Kidney tubule cell (primary cell): ENCODE measurements at places on chromosomes 12 and 14.

DNA sequence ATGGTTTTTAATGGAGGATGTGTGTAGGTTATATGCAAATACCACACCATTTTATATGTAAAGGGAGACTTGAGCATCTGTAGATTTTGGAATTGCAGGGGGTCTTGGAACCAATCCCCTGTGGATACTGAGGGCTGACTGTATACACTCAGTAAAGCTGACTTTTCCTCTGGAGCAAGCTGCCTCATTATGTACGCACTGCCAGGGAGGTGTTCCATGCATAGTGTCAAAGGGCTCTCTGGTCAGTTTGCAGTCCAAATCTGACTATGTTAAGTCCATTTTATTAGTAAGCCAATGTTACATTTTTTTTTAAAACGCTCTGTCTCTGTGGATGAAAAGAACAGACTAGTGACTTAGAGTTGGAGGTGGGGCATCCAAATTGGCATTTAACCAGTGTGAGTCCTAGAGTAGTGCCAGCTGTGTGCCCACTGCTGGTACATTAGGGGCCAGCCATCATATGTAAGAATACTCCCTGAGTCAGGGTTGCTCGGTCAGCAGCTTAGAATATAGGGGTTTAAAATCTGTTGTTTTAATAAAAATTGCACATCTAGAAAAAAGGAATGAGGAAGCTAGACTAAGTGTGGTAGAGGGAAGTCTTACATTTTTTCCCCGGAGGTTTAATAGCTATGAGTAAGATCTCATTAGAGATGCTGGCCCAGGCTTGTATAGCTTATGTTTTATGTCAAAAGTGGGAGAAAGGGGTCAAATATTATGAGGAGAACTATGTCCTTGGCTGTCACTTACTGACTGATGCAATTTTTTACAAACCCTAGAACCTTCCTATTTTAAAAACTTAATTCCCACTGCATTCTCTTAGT lies 87.0 kb downstream of the TESC start:
- DNase-seq: peak; percentile 51

GRCh38 chr12:13383379-13383778 lies 186.9 kb downstream of the EMP1 start:
- peak; percentile 33 for DNase-seq

- DNase-seq: peak; percentile 57
Observed at GRCh38 chr14:103522649-103523574, at the start of gene CKB. TSS of gene CKB (minus strand) at chr14:103522830. CDS start at chr14:103522493, 337 bp downstream.

GRCh38 chr12:112422531-112422930 lies 3.8 kb downstream of the PTPN11 start:
- no peak for DNase-seq

GRCh38 chr12:104504146-104504545 lies 47.4 kb downstream of the CHST11 start:
- DNase-seq: peak; percentile 13

DNA sequence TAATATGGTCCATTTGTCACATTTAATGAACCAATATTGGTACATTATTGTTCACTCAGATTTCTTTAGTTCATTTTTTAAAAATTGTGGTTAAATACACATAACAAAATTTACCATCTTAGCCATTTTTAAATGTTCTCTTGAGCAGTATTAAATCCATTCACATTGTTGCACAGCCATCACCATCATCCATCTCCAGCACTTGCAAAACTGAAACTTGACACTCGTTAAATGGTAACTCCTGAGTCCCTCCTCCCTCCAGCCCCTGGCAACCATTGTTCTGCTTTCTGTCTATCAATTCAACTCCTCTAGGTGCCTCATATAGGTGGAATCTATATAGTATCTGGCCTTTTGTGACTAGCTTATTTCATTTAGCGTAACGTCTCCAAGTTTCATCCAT lies 86.4 kb downstream of the ACACB start:
- DNase-seq: no peak

DNA sequence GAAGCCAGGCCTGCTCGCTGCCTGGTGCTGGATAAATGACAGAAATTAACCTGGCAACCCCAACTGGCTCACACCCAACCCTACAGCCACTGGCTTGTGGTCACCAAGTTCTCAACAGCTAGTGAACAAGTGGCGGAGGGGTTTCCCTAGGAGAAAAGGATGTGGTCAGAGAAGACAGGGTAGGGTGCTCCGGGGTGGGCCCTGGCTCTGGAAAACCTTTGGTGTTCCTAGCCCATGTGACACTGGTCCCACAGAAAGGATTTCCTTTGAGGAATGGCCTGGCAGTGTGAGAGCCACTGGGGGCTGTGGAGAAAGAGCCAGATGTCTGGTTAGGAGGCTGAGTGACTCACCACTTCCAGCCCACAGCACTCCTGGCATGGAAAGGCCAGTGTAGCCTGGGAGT lies 8.7 kb downstream of the SYNE3 start:
- peak; percentile 83 for DNase-seq

GRCh38 chr12:123180171-123180570 lies 29.3 kb upstream of the PITPNM2 start:
- no peak for DNase-seq

DNA sequence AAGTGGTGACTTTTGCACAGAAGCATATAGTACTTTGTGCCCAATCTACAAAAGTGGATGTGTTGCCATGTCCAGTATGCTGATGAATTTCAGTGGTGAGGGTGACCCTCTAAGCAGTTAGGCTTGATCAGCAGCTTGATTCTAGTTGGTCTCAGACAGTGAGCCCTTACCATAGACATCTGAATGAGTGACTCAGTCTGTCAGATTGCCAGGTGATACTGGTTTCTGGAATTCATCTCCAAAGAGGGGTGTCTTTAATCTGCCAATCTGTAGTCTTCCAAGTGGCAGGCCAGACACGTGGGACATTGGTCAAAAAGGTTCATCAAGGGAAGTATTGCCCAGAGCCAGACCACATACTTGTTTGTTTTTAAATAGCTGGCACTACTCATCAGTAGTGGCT lies 187.4 kb upstream of the SLC16A7 start:
- peak; percentile 36 for DNase-seq

GRCh38 chr14:99067927-99068326 lies 204.1 kb downstream of the BCL11B start:
- no peak for DNase-seq

DNA sequence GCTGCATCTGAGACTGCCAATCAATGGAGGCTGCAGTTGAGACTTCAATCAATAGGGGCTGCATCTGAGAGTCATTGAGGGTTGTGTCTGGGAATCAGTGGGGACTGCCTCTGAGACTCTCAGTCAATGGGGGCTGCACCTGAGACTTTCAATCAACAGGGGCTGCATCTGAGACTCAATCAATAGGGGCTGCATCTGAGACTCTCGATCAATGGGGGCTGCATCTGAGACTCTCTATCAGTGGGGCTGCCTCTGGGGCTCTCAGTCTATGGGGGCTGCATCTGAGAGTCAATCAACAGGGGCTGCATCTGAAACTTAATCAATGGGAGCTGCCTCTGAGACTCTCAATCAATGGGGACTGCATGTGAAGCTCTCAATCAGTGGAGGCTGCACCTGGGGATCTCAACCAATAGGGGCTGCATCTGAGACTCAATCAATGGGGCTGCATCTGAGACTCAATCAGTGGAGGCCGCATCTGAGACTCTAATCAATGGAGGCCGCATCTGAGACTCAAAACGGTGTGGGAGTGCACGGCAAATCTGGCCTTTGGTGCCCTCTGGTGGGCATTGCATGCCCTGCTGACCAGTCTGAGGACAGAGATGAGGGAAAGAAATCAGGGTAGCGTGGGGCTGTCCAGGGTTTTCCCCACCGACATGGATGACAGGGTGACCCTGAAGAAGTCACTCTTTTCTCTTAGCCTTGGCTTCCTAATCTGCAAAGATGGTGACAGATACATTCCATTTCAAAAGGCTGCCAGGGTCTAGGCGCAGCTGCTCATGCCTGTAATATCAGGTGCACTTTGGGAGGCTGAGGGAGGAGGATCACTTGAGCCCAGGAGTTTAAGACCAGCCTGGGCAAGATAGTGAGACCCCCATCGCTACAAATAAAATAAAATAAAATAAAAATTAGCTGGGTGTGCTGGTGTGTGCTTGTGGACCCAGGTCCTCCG lies 41.3 kb upstream of the EIF5 start:
- peak; percentile 77 for DNase-seq

GRCh38 chr14:85131226-85131922 lies 398.6 kb upstream of the FLRT2 start:
- peak; percentile 25 for DNase-seq

GRCh38 chr12:57380300-57380699 lies 50.5 kb downstream of the R3HDM2 start:
- no peak for DNase-seq

DNA sequence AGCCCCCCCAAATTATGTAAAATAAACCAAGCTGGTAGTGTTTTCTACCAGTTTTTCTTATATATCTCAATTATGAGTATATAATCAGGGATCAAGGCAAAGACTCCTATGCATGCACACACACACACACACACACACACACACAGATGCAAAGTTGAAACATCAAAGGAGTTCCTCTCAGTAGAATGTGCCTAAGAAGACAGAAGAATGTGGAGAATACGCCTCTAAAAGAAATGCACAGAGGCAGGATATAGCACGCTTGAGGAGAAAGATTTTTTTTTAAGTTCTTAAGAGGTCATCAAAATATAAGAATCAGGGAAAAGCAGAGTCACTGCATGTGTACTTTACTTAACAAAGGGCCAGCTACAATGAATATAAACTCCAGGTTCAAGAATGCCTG lies 138.2 kb upstream of the CLEC14A start:
- no peak for DNase-seq

DNA sequence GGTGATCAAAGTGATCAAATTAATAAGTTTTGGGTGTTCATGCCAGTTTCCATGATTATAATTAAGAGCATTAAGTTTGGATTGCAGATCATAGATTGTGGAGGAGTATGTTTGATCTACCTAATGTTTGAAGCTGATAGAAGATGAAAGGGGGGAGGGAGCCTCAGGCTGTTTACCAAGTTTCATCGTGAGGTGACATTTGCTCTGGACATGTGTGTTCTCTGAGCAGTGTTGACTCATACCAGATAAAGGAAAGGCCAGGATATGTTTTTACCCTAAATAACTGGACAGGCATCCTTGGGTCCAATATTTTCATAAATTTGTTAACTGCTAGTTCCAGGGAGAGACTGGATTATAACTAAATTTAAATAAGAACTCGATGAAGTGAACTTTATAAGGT lies 3.5 kb upstream of the SEL1L start:
- no peak for DNase-seq

DNA sequence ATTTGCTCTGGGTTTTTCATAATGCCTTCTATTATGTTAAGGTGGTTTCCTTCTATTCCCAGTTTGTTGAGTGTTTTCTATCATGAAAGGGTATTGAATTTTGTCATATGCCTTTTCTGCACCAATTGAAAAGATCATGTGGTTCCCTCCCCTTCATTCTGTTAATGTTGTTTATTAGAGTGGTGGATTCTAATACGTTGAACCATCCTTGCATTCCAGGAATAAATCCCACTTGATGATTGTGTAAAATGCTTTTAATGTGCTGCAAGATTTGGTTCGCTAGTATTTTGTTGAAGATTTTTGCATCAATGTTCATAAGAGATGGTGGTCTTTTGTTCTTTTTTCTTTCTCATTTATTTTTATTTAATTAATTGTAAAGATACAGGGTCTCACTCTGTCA lies 55.2 kb downstream of the ATP23 start:
- no peak for DNase-seq

GRCh38 chr12:54526812-54527630 lies 22.4 kb upstream of the PDE1B start:
- DNase-seq: peak; percentile 48

GRCh38 chr14:81859046-81859445 lies 325.4 kb upstream of the SEL1L start:
- DNase-seq: no peak

DNA sequence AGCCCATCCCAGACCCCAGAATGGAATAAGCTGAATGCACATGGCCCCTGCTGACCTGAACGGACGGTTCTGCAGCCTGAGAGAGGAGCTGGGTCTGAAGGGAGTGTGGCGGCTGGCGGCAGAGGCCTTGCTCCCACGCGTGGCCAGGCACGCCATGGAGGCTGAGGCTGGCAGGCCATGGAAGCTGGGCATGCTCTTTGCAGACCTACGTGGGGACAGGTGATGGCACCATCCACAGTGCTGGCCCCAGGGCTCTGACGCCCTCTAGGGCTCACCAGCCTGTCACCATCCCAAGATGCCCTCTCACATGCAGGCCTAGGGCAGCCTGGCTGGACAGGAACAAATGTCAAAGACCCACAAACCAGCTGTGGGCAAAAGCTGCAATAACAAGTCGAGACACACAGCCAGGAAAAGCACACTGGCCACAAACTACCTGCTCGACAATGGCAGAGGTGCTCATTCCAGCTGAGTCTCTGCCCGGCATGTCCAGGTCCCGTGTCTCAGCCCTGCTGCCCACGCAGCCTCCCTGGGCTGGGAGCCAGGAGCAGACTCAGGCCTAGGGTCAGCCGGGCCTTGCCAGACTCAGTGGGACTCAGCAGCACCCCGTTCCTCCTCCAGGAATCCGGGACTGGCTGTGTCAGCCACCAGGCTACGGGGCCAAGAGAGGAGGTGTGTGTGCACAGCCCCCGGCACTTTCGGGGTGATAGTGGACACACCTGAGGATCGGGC lies 19.7 kb downstream of the BTBD6 start:
- DNase-seq: no peak

DNA sequence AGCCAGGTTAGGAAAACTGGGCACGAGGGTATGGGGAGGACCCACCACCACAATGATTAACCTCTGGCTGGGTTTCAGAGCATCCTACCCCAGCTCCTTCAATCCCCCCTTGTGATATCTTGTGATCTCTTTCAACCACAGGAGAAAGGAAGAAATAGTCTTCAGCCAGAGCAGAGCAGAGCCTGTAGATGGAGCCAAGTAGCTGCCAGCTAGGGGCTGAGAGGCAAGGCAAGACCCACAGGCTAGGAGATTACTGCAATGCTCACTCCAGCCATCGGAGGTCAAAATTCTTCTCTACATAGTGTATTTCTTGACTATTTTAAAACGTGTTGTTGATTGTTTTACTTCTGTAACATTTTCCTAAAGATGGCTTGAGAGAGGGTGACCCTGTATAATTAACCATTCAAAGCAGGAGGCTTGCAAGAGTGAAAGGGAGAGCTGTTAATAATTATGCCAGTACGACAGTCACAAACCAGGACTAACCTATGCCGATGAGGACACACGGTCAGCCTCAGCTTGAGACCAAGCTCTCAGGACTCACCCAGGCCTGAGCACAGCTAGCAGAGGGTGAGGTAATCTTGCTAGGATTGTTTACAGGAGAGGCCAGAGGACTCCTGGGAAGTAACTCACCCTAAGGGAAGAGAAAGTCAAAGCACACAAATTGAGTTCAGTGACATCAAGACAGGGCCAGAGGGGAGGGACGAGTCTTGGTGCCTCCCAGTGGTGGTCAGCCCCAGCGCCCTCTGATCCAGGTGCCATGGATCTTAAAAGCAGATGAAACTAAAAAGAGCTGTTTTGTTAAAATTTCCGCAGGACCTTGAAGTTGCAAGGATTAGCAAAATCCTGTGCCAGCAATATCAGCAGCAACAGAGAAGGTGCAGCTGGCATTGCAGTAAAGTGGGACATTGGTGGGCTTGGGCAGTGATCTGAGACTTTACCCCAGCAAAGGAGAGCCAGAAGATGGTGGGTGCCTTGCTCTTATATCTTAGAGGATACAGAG lies 29.8 kb upstream of the CDKN3 start:
- DNase-seq: peak; percentile 88
